ENCODE measurements at places on chromosomes 4 and X. TPM values are rescaled to one million over a fixed set of nuclear protein-coding genes. Genes with fewer than 3 reads are reported as not detected.
A peak's percentile ranks its signal among the peaks of the same experiment; 100 is the strongest.

TLR6 gene
- polyA plus RNA-seq, result 0.56 TPM

HTN3 gene
- not detected for polyA plus RNA-seq

GRCh38 chrX:43121637-43122036 lies 343.7 kb upstream of the PPP1R2C start:
- no peak for DNase-seq

CD38 gene
- not detected for polyA plus RNA-seq

DNA sequence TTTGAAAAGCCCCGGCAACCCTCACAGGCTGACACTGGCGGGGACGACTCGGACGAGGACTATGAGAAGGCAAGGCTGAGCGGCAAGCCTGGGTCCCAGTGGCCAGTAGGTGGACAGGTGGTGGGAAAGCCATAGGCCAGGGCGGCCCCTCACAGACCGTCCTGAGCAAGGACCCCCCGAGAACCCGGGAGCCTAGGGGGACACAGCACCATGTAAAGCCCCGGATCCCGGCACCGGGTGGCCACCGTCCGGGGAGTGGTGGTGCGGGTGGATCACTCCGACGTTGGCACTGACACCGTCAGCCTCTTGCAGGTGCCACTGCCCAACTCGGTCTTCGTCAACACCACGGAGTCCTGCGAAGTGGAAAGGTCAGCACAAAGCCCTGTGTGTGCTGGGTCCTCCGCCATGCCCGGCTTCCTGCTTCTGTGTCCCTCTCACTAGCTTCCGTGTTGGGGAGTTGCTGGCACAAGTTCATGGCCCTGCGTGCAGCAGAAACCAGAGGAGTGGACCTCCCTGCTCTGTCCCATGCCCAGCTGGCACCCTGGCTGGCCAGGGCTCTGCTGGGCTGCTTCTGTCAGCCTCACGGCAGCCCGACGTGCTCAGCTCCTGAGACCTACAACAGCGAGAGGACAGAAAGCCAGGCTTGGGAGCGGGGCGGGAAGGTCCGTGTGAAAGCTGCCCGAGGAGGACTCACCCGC lies 11.9 kb upstream of the ADD1 start:
- DNase-seq, result no peak

GRCh38 chr4:64581422-64581821 lies 172.2 kb upstream of the TECRL start:
- DNase-seq, result peak; percentile 10

DNA sequence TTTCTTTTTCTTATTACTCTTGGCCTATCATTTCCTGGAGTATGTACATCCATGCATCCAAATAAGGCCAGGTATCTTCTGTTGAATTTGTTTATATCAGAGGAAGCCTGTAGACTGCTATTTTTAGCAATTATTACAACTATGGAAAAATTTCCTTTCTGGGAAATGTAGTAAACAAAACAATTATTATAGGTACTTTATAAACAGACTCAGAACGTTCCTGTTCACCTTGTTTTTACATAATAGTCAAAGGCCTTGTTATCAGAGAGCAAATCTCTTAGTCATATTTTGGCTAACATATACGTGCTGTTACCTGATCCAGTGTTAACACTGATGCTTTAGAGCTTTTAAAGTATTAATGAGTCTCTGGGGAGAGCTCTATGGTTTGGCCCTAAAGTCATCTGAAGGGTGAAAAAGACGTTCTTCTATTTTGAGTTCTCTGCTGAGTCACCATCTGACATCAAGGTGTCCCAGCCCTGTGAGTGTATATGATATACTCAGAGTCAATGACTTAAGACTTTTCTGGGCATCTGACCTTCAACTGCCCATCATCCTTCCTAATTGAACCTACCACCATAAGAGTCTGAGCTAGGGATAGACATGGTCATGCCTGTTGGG lies 7.3 kb downstream of the SPARCL1 start:
- peak; percentile 16 for DNase-seq

- no peak for DNase-seq
These were observed 113.3 kb upstream of the CPEB2 start for GRCh38 chr4:14888790-14889572.

- no peak for DNase-seq
These were observed 14.6 kb downstream of the CTAG1A start for GRCh38 chrX:154599531-154599930.

PDE5A gene
- polyA plus RNA-seq, result 9.7 TPM

AWAT2 gene
- polyA plus RNA-seq, result not detected

XIAP gene
- 13.7 TPM for polyA plus RNA-seq

- no peak for DNase-seq
These were observed 10.2 kb downstream of the CBR4 start for GRCh38 chr4:168999809-169000208.

BMP2K gene
- 27.9 TPM for polyA plus RNA-seq

GRCh38 chrX:141405853-141406492 lies 163.7 kb upstream of the SPANXC start:
- peak; percentile 11 for DNase-seq

- DNase-seq, result no peak
These were observed 6.2 kb downstream of the CD99 start for GRCh38 chrX:2697306-2697705.

DNA sequence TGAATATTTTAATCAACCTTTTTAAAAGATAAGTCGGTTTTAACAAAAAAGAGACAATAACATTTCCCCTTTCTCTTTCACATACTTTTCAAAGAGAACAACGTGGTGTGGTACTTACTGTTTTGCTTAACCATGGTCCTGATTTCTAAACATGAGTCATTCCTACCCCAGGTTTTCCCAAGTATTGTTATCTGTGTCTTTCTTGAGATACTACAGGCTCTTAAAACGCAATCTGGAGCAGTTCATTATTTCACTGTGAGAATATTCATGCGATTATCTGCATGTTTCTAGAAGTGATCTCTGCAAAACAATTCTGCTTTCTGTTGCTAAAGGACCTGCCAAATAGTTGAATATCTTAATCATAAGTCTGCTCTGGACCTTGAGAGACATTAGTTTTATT lies 127.3 kb downstream of the TENM3 start:
- no peak for DNase-seq

- no peak for DNase-seq
These were observed 14.5 kb downstream of the HMGB2 start for GRCh38 chr4:173319696-173320095.

PTCHD1 gene
- 3.4 TPM for polyA plus RNA-seq

- no peak for DNase-seq
These were observed 223.9 kb upstream of the ANKRD50 start for GRCh38 chr4:124936427-124936826.

OTUD6A gene
- not detected for polyA plus RNA-seq

GRCh38 chr4:176927664-176928063 lies 134.9 kb upstream of the VEGFC start:
- DNase-seq, result peak; percentile 23

Measured in hepatocyte (in vitro differentiated cells).